Coronary artery (tissue), 2 donors: ENCODE measurements at places on chromosomes 2 and 18.

GRCh38 chr2:62547854-62548253, 41.9 kb upstream of the TMEM17 start:
- no peak for DNase-seq

DNA sequence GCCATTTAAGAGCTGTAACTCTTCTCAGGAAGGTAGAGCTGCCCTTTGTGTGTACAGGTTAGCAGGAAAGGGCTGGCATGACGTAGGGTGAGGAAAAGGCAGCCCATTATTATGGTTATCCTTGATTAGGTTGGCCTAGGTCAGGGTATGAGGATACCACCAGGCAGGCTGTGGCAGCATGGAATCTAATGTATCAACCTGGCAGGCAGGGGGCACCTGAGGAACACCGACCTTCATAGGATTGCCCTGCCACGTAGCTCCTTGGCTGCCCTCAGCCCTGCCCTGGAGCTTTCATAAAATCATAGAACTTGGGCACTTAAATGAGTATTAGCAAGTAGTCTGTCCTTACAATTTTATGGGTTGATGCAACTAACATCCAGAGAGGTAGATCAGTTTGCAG, 261.6 kb downstream of the LTBP1 start:
- no peak for DNase-seq

DNA sequence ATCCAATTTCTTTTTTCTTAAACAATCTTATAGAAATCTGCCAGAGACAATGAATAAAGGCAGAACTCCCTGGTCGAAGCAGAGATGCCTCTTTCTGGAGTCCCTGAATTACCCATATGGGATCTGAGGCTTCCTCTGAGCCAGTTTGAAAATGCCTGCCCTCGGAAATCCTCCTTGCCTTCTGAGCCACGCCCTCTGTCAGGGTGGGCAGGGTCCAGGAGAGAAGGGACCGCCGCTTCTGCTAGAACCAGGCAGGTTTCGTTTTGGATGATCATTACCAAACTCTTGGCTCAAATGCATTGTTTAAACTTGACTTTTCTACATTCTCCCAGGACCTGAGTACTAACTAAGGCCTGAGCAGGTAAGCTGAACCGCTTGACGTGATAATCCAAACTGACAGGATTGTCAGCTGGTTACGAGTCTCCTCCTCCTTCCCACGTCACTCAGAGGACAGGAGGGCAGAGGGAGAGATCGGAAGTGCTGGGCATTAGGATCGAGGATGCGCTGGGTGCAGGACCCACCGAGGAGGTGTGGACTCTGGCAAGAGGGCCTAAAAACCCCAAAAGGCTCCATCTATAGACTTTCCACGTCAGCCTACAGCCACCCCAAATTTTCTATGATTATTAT, 128.4 kb downstream of the KLHL29 start:
- no peak for DNase-seq

GRCh38 chr2:182615036-182615435, 101.0 kb upstream of the DNAJC10 start:
- DNase-seq, result no peak

GRCh38 chr2:79717364-79718007, 204.6 kb downstream of the CTNNA2 start:
- DNase-seq, result no peak

GRCh38 chr2:240579771-240580614, 6.5 kb upstream of the CAPN10 start:
- no peak for DNase-seq

GRCh38 chr2:27705851-27706622, 42.3 kb downstream of the SLC4A1AP start:
- DNase-seq, result peak; percentile 96

DNA sequence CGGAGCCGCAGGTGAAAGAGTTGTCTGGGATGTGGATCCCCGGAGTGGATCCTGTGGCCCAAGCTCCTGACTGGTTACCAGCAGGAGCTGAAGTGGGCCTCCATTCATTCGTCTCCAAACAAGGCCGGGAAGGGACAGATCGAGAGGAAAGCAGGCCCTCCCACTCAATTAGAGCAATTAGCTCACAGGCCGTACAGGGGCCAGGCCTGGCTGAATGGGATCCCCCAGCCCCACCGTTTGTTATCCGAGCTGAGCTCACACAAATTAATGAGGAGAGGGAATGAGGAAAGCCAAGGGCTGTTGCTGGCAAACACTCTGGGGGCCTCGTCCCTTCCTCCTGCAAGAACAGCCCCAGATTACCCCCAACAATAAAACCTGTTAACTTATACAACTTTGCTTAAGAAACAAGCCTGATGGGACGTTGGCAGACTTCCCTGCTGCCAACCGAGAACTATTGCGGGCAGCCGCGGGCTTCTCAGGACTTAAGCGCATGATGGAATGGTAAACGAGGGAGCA, 338.0 kb downstream of the BCL11A start:
- no peak for DNase-seq

GRCh38 chr2:20451341-20451740, 4.5 kb downstream of the RHOB start:
- peak; percentile 71 for DNase-seq

DNA sequence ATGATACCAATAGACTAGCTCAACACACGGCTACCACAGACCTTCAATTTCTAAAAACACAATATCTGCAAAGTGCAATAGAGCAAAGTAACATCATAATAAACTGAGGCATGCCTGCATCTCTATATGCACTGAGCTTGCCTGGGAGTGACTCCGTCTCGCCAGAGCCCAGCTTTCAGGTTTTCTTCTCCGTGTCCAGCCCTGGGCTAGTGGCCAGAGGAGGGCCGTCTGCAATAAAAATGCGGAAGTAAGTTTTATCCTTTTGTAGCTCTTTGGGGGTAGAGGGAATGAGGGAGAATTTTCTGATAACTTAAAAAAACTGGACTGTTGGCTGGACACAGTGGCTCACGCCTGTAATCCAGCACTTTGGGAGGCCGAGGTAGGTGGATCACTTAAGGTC, 41.0 kb upstream of the GPR17 start:
- DNase-seq, result peak; percentile 55

DNA sequence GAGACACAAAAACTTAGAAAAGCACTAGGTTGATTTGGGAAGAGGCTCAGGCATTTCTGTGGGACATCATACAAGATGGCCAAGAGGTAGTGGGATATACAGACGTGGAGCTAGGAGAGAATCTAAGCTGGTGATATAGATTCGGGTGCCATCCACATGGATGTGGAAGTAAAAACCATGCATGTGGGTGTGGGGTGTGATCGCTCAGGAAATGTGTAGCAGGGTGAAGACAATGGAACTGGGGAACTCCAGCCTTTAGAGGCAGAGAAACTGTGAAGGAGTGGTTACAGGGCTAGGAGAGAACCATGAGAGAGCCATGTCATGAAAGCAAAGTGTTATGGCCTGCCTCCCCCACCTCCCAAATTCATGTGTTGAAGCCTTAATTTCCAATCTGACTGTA, 43.0 kb upstream of the CTLA4 start:
- no peak for DNase-seq

DNA sequence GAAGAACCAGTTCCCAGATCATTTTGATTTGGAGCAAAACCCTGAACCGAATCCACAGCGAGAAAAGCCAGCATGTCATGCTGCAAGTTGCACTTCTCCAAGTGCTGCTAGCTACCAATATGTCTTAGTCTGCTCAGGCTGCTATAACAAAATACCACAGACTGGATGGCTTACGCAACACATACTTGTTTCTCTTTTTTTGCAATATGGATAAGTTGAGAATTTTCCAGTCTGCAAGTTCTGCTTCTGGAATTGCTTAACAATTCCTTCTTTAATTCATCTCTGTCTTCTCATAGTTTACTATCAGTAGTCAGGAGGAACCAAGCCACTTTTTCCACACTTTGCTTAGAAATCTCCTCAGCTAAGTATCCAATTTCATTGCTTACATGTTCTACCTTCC, 105.9 kb upstream of the RBBP8 start:
- no peak for DNase-seq

GRCh38 chr2:107187870-107188269, 301.9 kb upstream of the ST6GAL2 start:
- no peak for DNase-seq
